ENCODE measurements at places on chromosomes 5 and 9.

DNA sequence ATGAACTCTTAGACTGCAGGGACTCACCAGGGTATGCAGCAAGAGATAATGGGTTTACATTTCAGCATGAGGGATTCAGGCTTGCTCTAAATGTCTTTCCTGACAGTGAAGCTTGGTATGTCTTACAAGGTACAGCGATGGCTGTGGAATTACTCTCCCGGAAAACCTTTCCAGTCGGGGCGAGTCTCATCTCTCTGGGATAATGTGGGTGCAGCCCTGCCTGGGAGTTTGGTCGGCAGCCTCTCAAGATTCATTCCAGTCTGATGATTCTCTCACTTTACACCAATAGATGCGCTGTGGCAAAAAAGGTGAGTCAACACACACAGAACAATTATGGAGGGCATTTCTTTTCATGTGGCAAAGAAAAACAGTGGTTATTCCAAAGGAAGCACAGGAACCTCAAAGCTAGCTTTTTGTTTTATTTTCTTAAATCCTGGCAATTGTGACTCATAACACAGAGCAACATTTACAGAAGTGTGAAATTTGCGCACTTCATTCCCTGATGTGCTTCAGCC, 190.3 kb downstream of the DCP2 start:
- DNase-seq, result no peak

GRCh38 chr5:135271533-135272310, 127.3 kb downstream of the MACROH2A1 start:
- no peak for DNase-seq

GRCh38 chr9:111559000-111559610, 34.1 kb downstream of the ZNF483 start:
- no peak for DNase-seq

- DNase-seq, result no peak
Observed at GRCh38 chr5:126098330-126099017, 324.7 kb upstream of the GRAMD2B start.

GRCh38 chr5:35771300-35771699, 85.4 kb upstream of the IL7R start:
- DNase-seq, result no peak

- DNase-seq, result no peak
Observed at GRCh38 chr5:114120166-114120565, 241.7 kb upstream of the KCNN2 start.

DNA sequence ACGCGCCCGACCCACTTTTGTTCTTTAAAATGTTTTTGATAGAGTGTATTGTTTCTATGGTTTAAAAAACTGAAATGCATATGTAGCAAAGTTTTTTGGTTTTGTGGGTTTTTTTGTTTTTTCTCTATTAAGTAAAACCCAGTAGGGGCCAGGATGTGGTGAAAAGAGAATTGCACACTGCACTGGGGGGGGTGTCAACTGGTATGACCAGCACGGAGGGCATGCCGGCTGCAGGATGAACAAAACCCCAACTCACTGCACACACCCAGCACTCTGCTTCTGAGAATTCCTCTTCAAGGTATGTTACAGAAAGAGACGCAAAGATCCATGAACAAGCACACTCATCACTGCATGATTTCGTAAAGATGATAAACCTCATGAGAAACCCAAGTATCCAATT, 75.0 kb downstream of the STK10 start:
- no peak for DNase-seq

DNA sequence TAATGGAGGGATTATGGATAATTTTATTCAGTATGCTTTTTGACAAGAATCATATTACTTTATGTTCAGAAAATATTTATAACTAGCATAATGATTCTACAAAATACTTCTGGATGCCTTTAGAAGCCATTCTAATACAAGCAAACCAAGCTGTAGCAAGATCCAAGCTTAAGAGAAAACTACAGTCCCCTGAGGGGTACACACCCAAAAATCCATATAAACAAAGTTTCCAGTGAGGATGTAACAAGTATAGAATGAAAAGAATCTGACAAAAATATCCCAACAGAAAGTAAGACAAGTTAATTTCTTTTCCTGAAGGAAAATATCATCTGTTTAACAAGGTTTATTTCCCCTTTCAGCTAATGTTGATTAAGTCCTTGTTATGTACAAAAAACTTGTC, 53.9 kb downstream of the MLLT3 start:
- no peak for DNase-seq

DNA sequence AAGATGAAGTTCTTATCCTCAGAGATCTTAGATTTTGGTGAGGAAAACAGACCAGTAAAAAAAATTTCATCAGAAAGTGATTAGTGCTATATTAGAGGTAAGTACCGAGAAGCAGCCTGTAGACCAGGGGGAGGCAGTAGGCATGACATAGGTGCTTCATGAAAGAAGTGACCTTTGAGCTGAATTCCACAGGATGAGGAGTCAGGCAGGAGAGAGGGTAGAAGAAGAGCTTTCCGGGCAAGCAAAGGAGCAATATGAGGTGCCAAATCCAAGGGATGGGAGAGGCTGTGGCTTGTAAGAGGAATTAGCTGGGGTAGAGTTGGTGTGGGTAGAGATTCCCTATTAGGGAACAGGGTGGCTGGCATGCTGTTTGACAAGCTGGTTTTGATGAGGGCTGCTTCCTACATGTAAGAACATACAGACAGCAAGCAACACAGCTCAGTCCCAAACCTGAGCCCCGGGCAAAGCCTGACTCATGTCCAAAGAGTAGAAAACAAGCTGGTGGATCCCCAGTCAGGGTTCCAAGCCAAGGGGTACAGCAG, 48.4 kb upstream of the PWWP2A start:
- DNase-seq, result no peak

GRCh38 chr5:39476843-39477220, 52.1 kb upstream of the DAB2 start:
- no peak for DNase-seq

DNA sequence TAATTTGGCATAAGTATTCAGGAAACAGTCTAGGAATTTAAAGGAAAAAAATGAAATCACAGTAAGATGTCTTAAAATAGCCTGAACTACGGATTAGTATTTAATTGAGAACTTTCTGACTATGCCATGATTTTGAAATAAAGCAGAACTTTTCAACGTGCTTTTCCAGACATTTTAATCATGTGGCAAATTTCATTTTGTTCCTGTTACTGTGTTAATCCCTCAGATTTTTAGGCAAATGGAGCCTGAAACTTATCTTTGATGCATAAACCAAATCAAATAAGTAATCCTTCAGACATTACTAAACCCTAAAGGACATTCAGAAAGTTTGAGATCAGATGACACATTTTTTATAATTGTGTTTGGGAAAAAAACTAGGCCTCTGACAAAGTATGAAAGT, 75.7 kb downstream of the FBN2 start:
- DNase-seq, result no peak

DNA sequence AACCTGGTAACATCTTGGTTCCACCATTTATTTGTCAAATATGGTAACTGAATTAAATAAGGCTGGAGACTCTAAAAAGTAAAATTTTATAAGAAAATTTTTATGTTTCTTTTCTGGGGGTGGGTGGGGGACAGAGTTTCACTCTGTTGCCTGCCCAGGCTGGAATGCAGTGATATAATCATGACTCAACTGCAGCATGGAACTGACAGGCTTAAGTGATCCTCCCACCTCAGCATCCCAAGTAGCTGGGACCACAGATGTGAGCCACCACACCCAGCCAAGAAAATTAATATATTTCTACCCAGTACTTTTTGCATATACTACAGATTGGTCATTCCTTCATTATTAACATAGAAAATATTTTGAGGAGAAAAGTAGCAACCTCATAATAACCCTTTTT, 216.9 kb downstream of the DEPDC1B start:
- no peak for DNase-seq

DNA sequence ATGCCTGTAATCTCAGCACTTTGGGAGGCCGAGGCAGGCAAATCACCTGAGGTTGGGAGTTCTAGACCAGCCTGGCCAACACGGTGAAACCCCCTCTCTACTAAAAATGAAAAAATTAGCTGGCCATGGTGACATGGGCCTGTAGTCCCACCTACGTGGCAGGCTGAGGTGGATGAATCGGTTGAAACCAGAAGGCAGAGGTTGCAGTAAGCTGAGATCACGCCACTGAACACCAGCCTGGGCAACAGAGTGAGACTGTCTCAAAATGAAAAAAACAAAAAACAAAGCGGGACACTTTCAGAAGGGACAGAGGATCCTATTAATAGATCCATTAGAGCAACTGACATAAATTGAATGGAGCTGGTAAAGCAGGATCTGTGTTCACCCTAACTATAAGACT, 89.6 kb upstream of the SGCD start:
- no peak for DNase-seq

DNA sequence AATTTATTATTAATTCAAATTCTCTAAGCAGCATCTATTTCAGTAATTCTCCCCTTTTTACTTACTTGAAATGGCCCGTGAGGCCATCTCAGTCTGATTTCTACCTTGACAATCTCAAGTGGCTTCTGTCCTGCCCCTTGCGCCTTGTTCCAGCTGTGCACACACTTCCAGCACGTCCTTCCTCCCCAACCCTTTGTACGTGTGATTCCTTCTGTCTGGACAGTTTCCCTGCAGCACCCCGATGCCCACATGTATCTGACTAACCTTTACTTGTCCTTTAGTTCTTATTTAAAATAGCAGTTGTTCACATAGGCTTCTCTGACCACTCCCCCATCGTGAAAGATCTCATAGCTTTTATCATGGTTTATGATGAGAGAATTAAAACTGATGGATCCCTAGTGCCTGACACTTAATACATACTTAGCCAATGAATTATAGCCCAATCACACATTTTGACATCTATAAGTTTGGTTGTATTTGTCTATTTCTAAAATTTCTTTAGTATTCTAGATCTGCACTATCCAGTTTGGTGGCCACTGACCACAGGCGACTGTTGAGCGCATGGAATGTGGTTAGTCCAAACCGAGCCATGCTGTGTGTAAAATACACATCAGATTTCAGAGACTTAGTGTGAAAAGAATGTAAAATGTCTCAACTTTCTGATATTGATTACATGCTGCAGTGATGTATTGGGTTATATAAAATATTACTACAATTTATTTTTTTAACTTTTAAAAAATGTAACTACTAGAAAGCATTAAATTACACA, 14.3 kb downstream of the ZBTB34 start:
- DNase-seq, result no peak

GRCh38 chr5:173055983-173056782, at the start of gene CREBRF:
Gene CREBRF (plus strand): TSS chr5:173056352. CDS start chr5:173080776, 24,424 bp downstream.
- peak; percentile 20 for DNase-seq

GRCh38 chr5:36270175-36270574, 28.4 kb upstream of the NADK2 start:
- no peak for DNase-seq

GRCh38 chr9:90943341-90943740, 141.7 kb downstream of the SYK start:
- DNase-seq, result no peak

- DNase-seq, result no peak
Observed at GRCh38 chr5:132870801-132871200, 2.7 kb upstream of the LEAP2 start.

- no peak for DNase-seq
Observed at GRCh38 chr9:87309236-87309635, 188.4 kb upstream of the DAPK1 start.

DNA sequence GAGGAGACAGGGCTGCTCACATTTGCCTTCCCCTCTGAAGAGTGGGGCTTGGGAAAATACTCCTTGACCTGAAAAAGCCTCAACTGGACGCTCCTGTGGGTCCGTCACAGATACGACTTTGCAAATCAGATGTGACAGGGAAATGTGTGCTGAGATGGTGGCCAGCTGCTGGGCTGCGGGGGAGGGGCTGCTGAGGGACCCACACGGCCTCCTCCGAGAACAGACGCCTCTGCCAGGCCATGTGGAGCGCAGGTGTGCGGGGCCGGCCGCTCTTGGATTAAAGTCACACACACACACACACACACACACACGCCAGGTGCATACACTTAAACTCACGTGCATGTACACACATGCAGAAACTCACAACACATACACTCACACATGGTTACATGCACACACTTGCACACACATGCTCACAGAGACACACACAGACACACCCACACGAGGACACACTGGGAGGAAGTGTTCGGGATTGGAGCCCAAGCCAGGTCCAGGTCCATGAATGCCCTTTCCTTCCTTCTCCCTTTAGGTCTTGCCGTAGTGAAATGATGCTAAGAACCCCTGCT, 167.4 kb downstream of the GAPVD1 start:
- DNase-seq, result no peak

DNA sequence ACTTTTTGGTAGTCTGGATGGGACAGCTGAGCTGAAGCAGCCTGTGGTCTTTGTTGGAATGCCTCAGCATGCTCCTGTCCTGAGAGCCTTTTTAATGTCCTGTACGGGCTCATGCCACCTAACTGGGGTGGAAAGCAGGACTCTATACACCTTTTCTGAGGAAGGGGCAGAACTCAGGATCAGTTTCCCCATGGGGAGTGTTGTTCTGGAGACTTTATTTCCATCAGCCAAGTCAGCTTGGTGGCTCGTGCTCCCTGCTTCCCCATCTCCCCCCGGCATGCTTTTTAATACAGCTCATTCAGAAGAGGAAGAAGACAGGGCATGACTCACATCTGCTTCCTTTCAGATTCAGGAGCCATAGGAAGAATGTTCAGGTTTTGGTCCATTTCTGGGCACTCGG, 5.1 kb upstream of the SEPTIN8 start:
- no peak for DNase-seq

GRCh38 chr9:86703346-86703745, 244.0 kb downstream of the GAS1 start:
- no peak for DNase-seq

GRCh38 chr9:132078699-132079356, 839 bp downstream of the MED27 start:
- no peak for DNase-seq

GRCh38 chr9:114845373-114845772, 39.5 kb upstream of the TNFSF15 start:
- DNase-seq, result no peak

DNA sequence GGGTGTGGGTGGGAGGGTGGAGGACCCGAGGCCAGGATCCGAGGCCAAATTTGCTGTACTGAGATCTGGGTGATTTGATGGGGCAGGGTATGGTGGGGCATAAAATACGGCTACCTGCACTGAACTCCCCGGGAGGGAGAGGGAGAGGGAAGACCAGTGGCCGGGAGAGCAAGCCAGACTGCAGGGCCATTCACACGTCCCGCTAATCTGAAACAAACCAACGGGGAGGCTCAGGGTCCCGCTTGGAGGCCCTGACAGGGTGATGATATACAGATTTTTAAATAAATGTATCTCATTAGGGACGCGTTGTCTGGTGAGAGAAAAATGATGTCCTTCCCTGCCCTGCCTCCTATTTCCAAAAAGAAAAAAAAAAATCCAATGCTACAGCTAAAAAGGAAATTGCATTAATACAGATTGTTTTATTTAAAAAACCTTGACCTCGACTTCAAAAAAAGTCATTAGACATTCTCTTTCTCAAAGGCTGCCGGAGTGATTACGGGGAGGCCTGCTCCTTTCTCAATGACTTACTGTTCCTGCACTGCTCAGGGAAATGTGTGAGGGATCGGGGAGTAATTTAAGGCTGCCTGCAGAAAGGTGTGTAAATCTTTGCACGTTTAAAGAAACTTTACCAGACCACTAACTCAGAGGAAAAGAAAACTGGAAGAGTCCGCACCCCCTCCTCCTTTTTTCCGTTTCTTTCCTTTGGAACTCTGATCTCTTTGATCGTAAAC, 11.5 kb upstream of the PRRX2 start:
- no peak for DNase-seq

- no peak for DNase-seq
Observed at GRCh38 chr5:1037671-1038416, 29.2 kb downstream of the NKD2 start.

Measured in NCI-H1436 treated with DMSO at 0.1 percent for 48 hours (cell line).